Left forelimb (tissue), 1 donor: ENCODE measurements at places on chromosomes 5 and 9.

GRCh38 chr9:128823903-128824406, 5.6 kb downstream of the SPOUT1 start:
- DNase-seq, result no peak

DNA sequence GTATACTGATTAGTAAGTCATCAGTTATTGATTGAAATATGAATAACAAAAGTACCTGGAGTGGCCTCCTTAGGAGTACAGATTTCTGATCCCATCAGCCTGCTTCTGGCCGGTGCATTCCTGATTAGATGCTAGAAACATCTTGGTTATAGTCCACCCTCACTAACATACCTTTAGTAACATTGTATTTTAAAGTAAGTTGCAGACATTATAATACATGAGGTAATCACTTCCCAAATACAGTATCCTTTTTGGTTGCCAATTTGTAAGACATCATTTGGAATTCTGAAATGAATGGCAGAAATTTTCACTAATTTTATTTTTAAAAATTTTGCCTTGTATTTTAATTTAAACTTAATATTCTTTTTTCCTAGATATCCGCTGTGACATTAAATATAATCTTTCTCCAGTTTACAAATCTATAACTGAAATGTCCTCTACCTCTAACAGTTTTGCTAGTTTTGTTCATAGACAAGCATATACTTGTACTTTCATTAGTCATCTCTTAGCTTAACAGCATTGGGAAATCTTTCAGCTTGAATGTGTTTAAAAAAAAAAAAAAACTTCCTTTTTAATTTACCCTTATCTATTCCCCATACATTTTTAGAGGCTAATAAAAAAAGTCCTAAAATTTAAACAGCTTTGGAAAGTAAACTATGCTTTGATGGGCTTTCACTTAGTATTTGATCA, 178.9 kb downstream of the XRCC4 start:
- no peak for DNase-seq

DNA sequence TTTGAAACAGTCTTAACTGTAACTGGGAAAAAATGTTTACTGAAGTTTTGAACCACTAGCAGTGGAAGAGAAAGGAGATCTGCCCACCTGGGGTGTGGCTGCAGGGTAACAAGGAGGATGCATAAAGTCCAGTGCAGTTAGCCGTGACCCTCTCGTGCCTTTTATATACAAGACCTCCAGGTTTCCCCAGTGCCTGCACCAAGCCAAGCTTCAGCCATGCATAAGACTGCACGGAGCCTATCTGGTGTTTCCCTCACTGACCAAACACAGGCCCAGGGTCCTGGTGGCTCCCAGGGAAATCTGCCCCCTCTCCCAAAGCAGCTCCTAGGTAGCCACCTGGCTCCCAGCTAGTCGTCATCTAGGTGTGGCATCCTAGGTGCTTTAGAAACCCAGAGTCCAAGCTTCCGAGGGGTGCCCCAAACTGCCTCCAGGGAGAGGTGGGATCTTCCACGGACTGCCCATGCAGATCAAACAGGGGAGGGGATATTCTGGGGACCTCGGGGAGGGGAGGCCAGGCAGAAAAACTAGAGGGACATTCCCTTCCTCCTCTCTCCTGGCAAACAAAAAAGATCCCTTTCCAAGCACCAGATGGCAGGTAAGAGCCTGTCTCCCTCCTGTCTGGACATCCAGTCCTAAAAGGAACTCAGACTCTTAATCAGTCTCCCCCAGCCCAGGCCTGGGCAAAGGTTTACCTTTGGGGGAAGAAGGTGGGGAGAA, 2.7 kb downstream of the SHB start:
- no peak for DNase-seq

DNA sequence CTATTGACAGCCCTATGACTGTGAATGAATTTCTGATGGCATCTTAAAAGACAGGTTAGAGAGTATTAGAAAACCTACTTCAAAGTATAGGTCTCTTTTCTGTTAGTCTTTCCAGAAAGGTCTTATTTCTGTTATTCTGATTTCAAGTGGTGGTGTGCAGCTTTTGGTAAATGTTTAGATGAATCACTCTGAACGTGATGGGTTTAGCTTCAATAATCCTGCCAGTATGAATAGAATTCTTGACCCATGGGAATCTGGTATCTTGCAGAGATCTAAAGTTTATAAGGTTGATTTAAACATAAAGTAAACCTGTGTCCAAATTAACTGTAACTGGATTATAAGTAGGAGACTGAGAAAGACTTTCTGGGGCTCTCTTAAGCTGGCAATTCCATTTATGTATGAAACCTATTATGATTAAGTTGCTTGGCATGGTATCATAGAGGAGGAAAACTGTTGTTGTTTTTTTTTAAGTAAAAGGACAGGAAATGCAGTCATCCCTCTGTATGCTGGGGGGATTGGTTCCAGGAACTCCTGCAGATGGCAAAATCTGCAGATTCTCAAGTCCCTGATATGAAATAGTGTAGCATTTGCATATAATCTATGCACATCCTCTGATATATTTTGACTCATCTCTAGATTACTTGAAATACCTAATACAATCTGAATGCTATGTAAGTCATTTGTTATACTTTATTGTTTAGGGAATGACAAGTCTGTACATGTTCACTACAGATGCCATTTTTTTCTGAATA, 77.0 kb upstream of the ADAMTS19 start:
- DNase-seq, result no peak
